ENCODE measurements at places on chromosomes 7 and 10. TPM values are rescaled to one million over a fixed set of nuclear protein-coding genes. Genes with fewer than 3 reads are reported as not detected.
A peak's percentile ranks its signal among the peaks of the same experiment; 100 is the strongest.

DNA sequence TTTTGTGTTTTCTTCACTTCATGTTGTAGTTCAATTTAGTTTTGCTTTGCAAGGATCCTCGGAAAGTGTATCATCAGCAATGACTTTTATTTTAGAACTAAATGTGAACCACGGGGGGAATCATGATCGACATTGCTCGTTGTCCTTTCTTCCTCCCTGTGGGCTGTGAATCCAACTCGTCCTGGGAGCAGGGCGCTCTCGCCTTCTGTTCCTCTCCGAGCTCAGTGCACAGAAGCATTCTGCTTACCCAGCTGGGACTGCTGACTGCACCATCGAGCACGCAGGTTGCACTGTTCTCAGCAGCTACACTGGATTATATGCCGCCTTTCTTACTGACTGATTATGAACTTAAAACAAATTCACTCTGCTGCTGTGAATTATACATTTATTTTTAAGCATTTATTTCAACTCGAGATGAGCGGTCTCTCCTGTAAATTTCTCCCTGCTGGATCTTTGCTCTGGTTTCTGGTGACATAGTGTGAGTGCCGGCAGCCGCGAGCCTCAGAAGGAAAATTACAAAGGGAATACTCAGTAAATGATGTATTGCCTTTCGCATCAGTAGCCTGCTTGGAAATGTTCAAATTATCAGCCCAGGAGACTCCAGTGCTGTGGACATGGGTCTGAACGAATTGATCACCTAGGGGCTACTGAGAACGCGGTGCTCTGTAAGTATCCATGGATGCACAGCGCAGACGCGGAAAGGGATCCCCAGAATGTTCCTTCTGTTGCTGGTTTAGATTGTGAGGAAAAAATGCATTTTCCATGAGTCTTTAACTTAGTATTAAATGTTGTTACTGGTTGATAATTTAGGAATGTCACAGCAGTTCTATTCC, 92.6 kb downstream of the PTPRE start:
- DNase-seq = no peak
- peaks cover 18% of the 10 kb centered on the region for H3K27me3 ChIP-seq
- H3K36me3 ChIP-seq = no peaks in the 10 kb centered on the region
- H3K27ac ChIP-seq = no peak overlapping the region
- H3K4me3 ChIP-seq = no peak overlapping the region

DNA sequence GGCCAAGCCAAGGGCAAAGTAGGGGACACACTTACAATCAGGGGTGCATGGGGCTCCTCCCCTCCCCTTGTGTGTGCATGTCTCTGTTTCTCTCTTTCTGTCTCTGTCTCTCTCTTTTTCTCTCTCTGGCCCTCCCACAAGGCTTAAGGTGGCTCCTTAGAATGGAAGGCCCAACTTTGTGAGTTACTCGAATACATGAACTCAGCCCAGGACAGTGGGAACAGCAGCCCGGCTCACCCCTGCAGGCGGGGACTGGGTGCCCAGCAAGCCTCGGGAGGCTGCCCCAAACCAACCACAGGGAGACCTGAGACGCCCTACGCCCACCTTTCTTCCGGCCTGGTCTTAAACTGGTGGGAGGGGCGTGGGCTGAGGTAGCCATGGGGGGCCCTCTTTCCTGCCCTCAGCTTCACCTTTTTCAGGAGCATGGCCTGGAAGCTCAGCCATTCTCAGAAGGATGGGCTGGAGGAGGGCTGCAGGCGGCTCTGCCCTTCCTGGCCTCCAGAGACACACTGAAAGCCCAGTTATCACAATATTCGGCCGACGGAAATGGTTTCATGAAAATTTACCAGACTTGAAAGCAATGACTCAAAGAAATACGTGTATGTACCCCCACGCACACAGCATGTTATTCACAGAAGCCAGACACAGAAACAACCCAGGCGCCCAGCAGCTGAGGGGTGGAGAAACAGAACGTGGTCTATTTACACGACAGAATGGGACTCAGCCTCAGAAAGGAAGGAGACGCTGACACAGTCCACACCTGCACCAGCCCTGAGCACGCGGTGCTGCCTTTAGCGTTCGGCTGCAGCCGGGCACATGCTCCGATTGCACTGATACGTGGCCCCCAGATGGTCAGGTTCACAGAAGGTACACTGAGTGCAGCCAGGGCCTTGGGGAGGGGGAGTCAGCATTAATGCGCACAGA, 229.5 kb downstream of the PTPRN2 start:
- no peak overlapping the region for H3K27ac ChIP-seq
- H3K4me1 ChIP-seq = no peaks in the 10 kb centered on the region
- DNase-seq = peak; percentile 78
- no peaks in the 10 kb centered on the region for H3K36me3 ChIP-seq

DNA sequence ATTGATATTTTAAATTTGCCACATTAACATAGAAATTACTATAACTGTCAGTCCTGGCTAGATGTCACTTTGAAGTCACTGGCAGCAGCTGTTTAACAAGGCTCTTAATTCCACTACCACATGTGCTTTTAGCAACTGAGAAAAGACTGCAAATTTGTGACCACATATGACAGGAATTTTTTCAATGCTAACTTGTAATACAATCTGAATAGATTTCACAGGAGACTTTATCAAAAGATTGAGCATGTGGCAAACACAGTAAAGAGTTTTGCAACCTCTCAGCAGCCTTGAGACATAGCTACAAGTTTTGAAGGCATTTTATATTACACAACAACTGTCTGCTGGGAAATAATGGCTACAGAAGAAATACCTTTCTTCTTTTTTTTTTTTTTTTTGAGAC, 73.0 kb downstream of the MICU1 start:
- H3K4me3 ChIP-seq = no peak overlapping the region
- DNase-seq = no peak
- peaks cover 7% of the 10 kb centered on the region for H3K4me1 ChIP-seq
- peak overlapping the region; percentile 23 for H3K27ac ChIP-seq

DNA sequence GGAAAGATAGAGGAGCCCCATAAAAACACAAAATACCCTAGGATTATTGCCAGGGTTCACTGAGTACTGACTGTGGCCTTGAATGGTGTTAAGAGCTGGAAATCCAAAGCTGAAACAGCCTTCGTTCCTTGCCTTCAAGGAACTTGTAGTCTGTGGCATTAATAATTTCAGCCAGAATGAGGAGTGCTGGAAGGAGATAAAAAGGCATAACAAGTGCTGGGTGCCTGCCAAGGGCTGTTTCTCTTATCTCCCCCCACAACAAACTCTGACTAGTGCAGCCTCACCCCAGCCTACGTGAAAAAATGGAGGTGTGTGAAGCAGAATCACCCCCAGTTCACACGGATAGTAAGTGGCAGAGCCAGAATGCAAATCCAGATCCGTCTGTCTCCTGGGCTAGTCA, 199.1 kb upstream of the LYZL2 start:
- no peak overlapping the region for H3K4me3 ChIP-seq
- DNase-seq = no peak
- peaks cover 24% of the 10 kb centered on the region for H3K4me1 ChIP-seq
- H3K27ac ChIP-seq = no peak overlapping the region

DNA sequence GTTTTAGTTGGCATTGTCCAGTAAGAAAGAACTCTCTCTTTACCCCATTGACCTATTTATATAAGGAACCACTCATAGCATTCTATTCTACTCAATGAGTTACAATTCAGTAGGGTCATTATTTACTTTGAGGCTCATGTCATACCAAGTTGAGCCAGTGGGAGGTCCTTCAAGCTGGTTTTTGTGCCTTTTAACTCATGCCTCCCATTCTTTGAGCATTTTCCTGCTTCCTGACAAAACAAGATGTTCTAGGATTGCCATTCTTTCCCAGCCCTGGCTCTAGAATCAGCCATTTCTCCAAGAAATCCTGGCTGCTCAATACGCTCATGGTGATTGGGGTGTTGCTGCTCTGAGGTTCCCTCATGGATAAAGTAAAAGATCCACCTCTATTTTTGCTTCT, 250.1 kb downstream of the ABCA13 start:
- H3K4me3 ChIP-seq = no peak overlapping the region
- no peak for DNase-seq
- H3K36me3 ChIP-seq = no peaks in the 10 kb centered on the region
- H3K27me3 ChIP-seq = peaks cover 3% of the 10 kb centered on the region
- no peaks in the 10 kb centered on the region for H3K4me1 ChIP-seq

DNA sequence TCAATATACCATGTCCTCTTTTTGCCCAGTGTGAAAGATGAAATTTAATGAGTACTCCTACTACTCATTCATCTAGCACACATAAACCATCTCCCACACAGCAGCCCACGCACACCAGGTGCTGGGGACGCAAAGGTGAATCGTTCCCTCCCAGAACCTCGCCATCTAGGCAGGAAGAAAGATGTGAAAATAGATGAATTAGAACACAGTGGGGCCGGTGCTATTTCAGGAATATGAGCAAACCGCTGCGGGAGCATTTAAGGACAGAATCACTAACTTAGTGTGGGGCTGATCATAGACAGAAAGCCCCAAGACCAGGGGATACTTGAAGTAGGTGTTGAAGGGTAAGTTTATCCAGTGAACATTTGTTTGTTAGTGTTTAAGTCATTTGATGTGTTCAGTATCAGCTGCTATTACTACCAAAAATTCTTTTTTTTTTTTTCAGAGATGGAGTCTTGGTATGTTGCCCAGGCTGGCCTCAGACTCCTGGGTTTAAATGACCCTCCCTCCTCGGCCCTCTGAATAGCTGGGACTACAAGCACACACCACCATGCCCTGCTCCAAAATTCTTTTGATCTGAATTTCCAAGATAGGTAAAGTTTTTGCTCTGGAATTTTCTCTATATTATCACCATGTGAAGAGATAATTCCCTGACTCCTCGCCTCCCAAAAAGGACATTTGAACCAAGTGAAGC, 48.8 kb downstream of the CPXM2 start:
- no peak for DNase-seq
- H3K27me3 ChIP-seq = no peaks in the 10 kb centered on the region
- no peak overlapping the region for H3K27ac ChIP-seq
- no peaks in the 10 kb centered on the region for H3K4me1 ChIP-seq

DNA sequence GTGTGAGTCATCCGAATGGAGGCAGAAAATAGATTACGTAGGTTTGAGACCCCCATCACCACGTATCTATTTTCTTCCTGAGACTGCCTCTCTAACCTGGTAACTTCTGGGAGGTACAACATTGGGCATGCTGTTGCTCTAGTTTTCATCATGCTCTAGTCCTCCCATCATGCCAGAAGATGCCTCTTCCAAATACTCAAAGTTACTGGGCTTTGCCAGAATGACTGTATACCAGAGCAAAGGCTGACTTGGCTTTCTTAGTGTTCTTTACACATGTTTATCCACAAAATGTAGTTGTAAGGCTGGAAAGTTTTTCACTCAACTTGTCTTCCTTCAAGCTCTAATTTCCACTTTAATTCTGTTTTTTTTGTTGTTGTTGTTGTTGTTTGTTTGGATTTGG, 370.5 kb downstream of the MDFIC start:
- no peak for DNase-seq
- H3K36me3 ChIP-seq = no peaks in the 10 kb centered on the region
- H3K4me1 ChIP-seq = peaks cover 12% of the 10 kb centered on the region
- no peak overlapping the region for H3K4me3 ChIP-seq
- H3K27me3 ChIP-seq = no peaks in the 10 kb centered on the region
- H3K27ac ChIP-seq = no peak overlapping the region

DNA sequence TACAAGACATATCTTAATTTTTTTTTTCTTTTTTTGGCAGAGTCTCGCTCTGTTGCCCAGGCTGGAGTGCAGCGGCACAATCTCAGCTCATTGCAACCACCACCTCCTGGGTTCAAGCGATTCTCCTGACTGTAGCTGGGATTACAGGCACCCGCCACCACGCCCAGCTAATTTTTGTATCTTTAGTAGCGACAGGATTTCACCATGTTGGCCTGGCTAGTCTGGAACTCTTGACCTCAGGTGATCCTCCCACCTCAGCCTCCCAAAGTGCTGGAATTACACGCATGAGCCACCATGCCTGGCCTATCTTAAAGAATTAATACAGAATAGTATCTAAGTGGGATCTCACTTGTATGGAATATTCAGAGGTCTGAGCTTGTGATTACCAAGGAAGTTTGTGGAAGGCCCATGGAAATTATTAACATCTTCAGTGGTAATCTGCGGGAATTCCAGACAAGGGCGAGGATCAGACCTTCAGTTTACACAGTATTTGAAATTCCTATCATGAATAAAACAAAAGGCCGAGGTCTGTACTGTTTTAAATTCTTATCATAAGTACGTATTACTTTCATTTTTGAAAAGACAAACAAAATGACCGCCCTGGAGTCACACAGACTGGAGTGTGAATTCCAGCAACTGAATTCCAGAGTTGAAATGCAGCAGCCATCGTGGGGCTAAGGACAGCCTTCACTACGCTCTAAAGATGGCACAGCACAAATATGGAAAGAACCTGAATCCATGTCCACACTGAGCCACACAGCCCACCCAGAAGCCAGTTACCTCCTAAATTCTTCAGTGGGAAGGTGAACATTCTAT, 16.7 kb downstream of the GPRIN2 start:
- H3K4me1 ChIP-seq = peaks cover 32% of the 10 kb centered on the region
- H3K27me3 ChIP-seq = no peaks in the 10 kb centered on the region
- H3K36me3 ChIP-seq = no peaks in the 10 kb centered on the region
- peak overlapping the region; percentile 48 for H3K4me3 ChIP-seq

DNA sequence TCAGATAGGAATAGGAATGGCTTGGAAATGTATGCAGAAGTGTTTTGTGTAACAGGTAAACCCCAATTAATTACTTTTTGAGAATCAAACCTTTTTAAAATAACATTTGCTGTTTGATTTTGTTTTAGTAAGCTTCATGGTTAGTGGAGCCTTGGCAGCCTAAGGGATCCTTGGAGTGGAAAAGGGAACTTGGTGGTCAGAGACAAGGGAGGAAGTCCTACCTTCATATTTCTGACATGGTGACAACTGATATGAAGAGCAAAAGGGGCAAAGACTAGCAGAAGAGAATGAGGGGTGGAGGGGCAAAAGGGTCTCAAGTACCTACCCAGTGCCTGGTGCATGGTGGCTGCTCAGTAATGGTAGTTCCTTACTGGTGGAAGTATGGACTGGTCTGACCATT, 32.3 kb downstream of the AHCYL2 start:
- H3K36me3 ChIP-seq = no peaks in the 10 kb centered on the region
- H3K4me3 ChIP-seq = no peak overlapping the region
- no peaks in the 10 kb centered on the region for H3K4me1 ChIP-seq
- DNase-seq = no peak

The EPHB4 gene
- total RNA-seq = 88.9 TPM

The EPHB6 gene
- total RNA-seq = 13.7 TPM

The RAB11FIP2 gene
- total RNA-seq = 22.9 TPM

The HMX2 gene
- total RNA-seq = not detected

The PRPS1L1 gene
- not detected for total RNA-seq

The SLC29A4 gene
- total RNA-seq = 7.9 TPM

The LZTS2 gene
- 69.9 TPM for total RNA-seq

The TSPAN12 gene
- 14.0 TPM for total RNA-seq
